Natural killer cell treated with Interleukin-12 subunit alpha and Interleukin-12 subunit beta and Interleukin-15 and Interleukin-18, amount 100 ng/mL, for 72 hours (primary cell): ENCODE measurements at places on chromosomes 7 and 10. TPM values are rescaled to one million over a fixed set of nuclear protein-coding genes. Genes with fewer than 3 reads are reported as not detected.

The OR2A7 gene
- total RNA-seq = not detected

The CHST15 gene
- not detected for total RNA-seq

The FRMPD2 gene
- total RNA-seq = not detected

The ARL5B gene
- total RNA-seq = 7.7 TPM

DNA sequence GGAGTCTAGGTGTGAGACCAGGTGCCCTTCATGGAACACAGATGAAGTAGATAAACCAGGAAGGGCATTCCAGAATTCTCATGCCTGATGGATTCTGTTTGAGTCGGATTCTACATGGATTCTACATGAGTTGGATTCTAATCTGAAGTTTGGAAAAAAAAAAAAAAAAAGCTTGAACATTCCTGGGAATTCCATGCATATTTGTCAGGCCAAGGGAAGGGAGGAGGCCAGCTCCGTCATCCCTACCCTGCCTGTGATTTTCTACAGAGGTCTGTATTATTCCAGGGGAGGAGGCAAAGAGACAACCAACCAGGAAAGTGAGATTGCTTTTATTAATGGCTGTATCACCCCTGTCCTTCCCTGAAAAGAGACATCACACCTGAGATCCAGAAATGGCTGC is 27.8 kb upstream of the EBLN1 start:
- no peak for DNase-seq
- H3K4me3 ChIP-seq = no peak overlapping the region
- H3K27me3 ChIP-seq = peaks cover 16% of the 10 kb centered on the region
- no peak overlapping the region for H3K27ac ChIP-seq
- no peaks in the 10 kb centered on the region for H3K36me3 ChIP-seq

- no peaks in the 10 kb centered on the region for H3K36me3 ChIP-seq
- no peaks in the 10 kb centered on the region for H3K27me3 ChIP-seq
- H3K4me3 ChIP-seq = no peak overlapping the region
- no peak for DNase-seq
Measured at GRCh38 chr10:60182691-60183090, 207.0 kb downstream of the ANK3 start.

GRCh38 chr7:130154501-130155317 is 50.5 kb downstream of the TMEM209 start:
- no peak for DNase-seq
- no peak overlapping the region for H3K4me3 ChIP-seq
- H3K36me3 ChIP-seq = peaks cover 7% of the 10 kb centered on the region
- no peaks in the 10 kb centered on the region for H3K27me3 ChIP-seq
- peaks cover 3% of the 10 kb centered on the region for H3K4me1 ChIP-seq

GRCh38 chr10:4073912-4074311 is 288.9 kb upstream of the KLF6 start:
- H3K4me1 ChIP-seq = peaks cover 23% of the 10 kb centered on the region
- H3K4me3 ChIP-seq = no peak overlapping the region
- no peaks in the 10 kb centered on the region for H3K27me3 ChIP-seq
- peak overlapping the region; percentile 70 for H3K27ac ChIP-seq

- no peaks in the 10 kb centered on the region for H3K27me3 ChIP-seq
- H3K4me1 ChIP-seq = peaks cover 16% of the 10 kb centered on the region
- no peak for DNase-seq
- no peak overlapping the region for H3K4me3 ChIP-seq
- no peaks in the 10 kb centered on the region for H3K36me3 ChIP-seq
Measured at GRCh38 chr10:23439452-23439960, 631 bp downstream of the OTUD1 start.

- H3K36me3 ChIP-seq = no peaks in the 10 kb centered on the region
- peaks cover 25% of the 10 kb centered on the region for H3K4me1 ChIP-seq
- peak overlapping the region; percentile 89 for H3K4me3 ChIP-seq
- H3K27ac ChIP-seq = peak overlapping the region; percentile 93
- no peaks in the 10 kb centered on the region for H3K27me3 ChIP-seq
Measured at GRCh38 chr7:44849885-44850544, 2.1 kb upstream of the H2AZ2 start.

DNA sequence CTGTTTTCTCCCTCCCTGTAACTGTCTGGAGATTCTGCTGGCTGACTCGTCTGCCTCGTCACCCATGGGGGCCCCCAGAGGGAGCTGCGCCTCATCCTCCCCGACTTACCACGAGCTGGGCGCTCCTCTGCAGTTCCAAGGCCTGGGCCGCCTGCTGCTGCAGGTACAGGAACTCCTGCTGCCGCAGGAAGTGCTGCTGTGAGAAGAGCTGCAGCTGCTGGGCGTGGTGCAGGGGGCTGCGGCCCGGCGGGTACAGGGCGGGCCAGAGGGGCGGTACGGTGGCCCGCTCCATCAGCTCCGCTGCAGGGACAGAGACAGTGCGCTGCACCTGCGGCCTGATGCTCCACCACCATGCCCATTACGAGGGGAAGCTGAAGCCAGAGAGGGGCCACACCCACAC is 47.7 kb downstream of the TNRC18 start:
- H3K4me1 ChIP-seq = peaks cover 11% of the 10 kb centered on the region
- no peak overlapping the region for H3K4me3 ChIP-seq

- peaks cover 4% of the 10 kb centered on the region for H3K36me3 ChIP-seq
- no peaks in the 10 kb centered on the region for H3K27me3 ChIP-seq
- peak overlapping the region; percentile 89 for H3K4me3 ChIP-seq
- H3K4me1 ChIP-seq = peaks cover 18% of the 10 kb centered on the region
Measured at GRCh38 chr7:66682350-66683093, 53.8 kb downstream of the KCTD7 start.

DNA sequence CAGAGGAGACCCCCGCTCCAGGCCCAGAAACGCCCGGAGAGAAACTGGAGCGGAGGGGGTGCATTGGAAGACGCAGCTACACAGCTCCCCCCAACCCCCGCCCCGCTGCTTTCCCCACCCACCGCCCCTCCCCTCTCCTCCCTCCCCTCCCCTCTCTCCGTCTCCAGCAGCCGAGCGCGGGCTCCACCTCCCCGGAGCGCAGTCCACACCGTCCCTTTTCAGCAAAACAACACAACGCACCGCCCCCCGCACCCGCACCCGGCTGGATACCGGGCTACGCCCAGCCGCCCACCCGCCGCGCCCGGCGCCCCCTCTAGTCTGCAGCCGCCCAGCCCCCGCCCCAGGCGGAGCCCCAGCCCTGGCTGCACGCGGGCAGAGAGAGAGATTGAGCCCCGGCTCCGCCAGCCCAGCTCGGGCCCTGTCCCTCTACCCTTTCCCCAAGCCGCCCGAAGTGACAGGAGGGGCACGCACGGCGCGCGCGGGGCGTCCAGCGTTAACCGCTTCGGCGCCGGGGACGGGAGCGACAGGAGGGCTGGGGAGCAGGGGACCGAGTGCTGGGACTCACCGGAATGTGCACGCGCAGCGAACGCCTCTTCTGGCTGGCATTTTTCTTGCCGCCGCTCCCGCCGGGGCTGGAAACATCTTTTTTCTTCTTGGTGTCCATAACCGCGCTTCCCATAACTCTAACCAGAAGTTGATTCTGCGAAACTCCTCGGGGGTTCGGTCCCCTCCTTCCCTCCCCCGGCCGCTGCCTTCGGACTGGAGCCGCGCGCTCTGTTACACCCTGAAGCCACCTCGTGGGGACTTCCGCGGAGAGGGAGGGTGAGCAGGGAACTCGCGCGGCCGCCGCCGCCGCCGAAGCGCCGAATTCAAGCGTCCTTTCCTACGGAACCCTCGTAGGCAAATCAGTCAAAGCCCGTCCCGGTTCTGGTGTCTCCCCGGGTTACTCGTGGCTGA is 695 bp downstream of the PRKAG2 start:
- peaks cover 17% of the 10 kb centered on the region for H3K4me1 ChIP-seq
- no peaks in the 10 kb centered on the region for H3K36me3 ChIP-seq
- H3K4me3 ChIP-seq = peak overlapping the region; percentile 91
- peak overlapping the region; percentile 63 for H3K27ac ChIP-seq
